ENCODE measurements at places on chromosomes 1 and 21.
A peak's percentile ranks its signal among the peaks of the same experiment; 100 is the strongest.

GRCh38 chr1:21174230-21174629 is 2.5 kb downstream of the EIF4G3 start:
- DNase-seq: no peak

- DNase-seq: peak; percentile 20
Observed at GRCh38 chr1:244280859-244281258, 170.8 kb downstream of the ADSS2 start.

- DNase-seq: no peak
Observed at GRCh38 chr1:110047463-110047862, 13.0 kb downstream of the STRIP1 start.

GRCh38 chr1:32886004-32886827 is at the start of gene HPCA:
Gene HPCA, plus strand, starts transcription at chr1:32886491. Its CDS starts 2,408 bp downstream, at chr1:32888899.
- DNase-seq: no peak

GRCh38 chr1:32404946-32405345 is 10.7 kb upstream of the BSDC1 start:
- peak; percentile 52 for DNase-seq

DNA sequence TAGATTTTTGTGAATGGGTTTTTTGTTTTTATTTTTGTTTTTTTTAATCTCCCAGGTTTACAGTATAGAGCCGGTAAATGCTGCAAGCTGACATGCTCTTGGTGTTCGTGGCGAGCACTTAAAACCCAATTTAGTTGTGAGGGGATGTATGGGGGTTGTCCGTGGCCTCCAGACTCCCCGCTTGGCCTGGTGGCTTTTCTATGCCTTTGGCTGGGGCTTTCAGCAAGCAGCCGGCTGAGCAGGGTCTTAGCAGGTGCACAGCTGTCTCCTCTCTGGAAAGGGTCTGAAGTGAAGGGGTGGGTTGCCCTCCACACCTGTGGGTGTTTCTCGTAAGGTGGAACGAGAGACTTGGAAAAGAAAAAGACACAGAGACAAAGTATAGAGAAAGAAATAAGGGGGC is 31.0 kb upstream of the EFHD2 start:
- DNase-seq: no peak

DNA sequence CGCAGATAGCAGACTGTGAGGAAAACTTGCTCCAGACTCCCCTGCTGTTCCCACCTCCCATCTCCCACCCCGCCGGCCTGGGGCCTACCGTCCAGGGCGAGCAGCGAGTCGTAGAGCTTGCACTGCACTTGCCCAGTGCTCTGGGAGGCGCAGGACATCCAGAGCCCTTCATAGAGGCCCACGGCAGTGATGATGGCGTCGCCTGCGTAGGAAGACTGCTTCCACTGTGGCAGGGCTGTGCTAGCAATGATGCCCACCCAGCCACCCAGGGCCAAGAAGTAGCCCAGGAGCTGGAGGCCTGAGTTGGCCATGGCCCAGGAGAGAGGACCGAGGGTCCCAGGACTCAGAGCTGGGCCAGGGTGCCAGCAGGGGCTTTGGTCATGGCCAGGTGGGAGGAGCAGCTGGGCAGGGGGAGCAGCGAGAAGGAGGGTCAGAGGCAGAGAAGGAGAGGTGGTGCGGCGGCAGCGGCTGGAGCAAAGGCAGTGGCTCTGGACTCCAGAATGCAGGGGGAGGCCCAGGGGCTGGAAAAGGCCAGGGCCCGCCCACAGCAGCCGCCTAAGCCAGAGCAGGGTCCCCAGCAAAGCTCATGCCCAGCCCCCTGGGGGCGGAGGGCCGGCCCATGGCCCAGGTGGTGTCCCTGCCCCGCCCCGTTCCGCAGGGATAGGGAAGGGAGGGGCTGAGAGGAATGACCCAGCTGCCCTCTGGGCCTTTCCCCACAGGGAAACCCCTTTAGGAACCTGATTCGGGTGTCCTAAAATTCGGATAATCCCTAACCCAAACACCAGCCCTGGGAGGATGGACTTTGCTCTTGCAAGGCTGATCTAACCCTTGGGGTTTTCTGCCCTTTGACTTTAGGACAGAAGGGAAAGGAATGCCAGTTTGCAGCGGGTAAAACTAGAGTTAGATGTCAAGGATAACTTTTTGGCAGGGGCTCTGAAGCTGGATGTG is at the start of gene CLDN19:
Gene CLDN19, minus strand, starts transcription at position 484 of the 948 bp plus-strand sequence. Its CDS starts 173 bp downstream, at position 311.
- no peak for DNase-seq

DNA sequence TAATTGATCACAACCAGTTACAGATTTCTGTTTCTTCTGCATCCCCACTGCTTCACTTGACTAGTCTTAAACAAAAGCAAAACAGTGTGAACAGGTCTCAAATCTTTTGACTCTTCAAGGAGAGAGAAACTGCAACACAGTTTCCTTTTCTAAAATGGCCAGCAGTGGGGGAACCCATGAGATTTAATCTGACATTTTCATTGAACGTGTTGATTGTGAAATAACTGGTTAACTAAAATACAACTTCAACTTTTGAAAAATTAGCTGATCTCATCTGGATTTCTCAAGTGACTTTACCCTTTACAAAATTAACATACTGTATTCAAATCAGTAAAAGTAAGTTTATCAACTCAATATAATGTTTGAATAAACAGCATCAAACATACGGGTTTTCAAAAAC is 143.0 kb downstream of the HFM1 start:
- DNase-seq: no peak

GRCh38 chr1:29569971-29570634 is 333.8 kb downstream of the PTPRU start:
- peak; percentile 99 for DNase-seq

GRCh38 chr1:63793741-63794240 is 20.0 kb downstream of the ROR1 start:
- no peak for DNase-seq

DNA sequence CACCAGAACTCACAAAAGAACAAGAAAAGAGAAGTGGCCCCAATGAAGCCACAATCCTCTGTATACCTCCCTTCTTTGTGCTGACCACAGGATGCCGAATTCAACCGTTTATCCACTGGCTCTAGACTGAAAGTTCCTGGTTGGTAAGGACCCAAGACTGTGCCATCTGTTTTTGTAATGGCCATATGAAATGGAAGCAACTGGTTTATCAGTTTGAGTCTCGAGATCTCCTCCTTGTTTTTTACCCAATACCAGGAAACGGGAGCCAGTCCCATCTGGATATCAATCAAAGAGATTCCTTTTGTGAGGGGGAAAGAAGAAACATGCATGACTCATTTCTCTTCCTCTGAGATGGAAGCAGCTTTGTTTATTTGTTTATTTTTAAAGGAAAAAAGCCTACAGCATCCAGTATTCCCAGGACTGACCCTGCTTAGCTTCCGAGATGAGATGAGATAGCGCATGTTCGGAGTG is 32.4 kb upstream of the ZNF124 start:
- no peak for DNase-seq

DNA sequence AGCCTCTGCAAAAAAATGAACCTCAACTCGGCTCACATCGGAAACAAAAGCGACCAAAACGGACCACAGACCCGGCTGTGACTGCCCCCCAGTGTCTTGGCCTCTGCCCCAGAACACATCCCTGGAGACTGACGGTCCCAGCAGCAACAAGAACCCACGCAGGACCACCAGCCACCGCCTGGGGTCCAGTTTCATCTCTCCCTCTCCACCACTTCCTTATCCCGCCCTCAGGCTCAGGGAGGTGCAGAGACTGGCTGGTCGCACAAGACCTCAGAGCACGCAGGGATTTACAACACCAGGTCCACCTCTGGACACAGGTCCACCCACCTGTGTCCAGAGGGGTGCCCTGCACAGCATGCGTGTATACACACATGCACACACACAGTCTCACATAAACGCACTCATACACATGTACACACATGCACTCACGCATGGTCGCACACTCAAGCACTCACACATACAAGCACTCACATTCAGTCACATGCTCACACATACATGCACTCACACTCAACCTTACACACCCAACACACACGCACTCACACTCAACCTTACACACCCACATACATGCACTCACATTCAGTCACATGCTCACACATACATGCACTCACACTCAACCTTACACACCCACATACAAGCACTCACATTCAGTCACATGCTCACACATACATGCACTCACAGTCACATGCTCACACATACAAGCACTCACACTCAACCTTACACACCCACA is 18.6 kb upstream of the TMEM52 start:
- DNase-seq: no peak

DNA sequence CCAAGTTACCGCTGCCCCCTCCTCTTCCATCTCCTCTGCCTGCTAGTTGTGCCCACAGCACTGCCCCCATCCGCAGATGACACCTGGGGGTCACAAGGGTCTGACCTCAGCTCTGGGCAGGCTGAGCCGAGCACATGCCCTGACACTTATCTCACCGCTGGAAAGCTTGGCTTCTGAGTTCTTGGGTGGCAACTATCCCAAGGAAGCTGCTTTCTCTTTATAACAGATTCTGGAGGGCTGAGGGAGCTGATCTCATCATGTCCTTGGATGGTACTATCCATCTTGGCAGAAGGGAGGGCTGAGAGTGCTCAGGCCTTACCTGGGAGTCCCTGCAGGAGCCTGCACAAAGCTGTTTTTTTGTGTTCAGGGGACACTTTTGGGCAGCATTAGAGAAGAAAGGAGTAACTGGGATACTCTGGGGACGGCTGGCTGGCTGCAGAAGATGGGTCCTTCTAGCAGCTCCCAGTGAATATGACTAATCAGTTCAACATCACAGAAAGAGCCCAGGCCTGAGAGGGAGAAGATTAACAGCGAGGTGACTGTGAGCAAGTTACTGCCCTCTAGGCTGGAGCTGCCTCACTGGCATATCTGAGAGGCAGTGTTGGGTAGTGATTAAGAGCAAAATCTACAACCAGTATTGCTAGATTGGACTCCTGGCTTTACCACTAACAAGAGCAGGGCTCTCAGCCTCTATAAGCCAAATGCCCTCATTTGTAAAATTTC is 71.6 kb downstream of the PLXNA2 start:
- peak; percentile 20 for DNase-seq

GRCh38 chr21:24310788-24311187 is 1296.5 kb downstream of the MRPL39 start:
- no peak for DNase-seq

- no peak for DNase-seq
Observed at GRCh38 chr21:32578107-32578691, 7.1 kb downstream of the TCP10L start.

GRCh38 chr1:179875596-179876299 is 1.9 kb downstream of the TOR1AIP2 start:
- peak; percentile 21 for DNase-seq

DNA sequence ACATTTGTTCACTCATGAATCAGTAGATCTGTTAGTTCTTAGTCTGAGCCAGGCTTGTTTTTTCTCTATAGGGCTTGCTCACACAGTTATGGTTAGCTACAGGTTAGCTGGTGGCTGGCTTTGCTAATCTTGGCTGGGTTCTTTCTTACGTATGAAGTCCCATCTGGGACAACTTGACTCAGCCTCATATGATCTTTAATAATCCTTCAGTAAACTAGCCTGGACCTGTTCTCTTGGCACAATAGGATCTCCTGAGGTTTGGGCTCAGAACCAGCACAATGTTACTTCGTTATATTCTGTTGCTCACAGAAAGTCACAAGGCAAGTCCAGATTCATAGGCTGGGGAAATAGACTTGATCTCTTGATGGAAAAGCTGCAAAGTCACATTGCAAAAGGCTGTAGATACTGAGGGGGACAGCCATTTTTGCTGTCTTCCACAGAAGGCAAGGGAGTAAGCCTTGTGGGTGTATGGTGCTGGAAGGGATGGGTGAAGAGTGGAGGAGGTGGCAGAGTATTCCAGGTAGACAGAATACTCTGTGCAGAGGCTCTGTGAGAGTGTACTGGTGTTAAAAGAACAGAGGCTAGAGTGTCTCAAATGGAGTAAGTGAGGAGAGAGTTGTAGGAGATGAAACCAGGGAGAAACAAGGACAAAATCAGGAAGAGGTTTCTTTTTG is 24.4 kb downstream of the EFCAB7 start:
- DNase-seq: peak; percentile 44

GRCh38 chr1:220906561-220907334 is 27.5 kb downstream of the HLX start:
- no peak for DNase-seq

DNA sequence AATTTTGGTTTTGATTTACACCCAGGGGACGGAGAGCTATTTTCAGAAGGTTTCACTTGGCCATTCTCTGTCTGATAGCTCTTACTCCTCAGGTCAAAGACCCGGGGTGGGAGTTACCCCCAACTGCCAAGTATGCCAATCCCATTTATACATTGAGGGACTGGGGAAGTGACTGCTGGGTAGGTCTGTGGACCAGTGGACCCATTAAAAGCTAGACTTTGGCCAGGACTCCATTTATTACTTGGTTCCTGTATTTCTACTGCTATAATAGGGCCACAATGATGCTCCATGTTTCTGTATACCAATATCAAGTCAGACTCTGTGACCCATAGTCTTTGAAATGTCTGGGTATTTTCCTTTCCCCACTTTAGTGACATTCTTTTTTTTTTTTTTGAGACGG is 14.6 kb downstream of the ZFYVE9 start:
- no peak for DNase-seq

DNA sequence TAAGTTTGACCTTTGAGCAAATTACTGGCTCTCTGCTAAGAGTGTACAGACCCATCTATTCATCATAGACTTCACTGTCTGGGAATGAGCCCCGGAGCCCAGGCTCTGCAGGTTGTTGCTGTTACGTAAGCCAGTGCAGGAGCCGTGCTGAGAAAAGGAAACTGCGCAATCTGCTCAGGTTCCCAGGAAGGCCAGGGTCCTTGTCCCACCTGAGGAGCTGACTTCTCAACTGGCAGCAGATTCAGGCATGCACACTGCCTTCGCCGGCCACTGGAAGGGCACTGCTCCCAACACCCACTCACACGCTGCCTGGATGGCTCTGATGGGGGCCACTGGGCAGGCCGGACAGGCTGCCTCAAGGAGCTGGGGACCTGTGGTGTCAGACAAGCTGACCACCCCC is 19.5 kb downstream of the RCAN1 start:
- no peak for DNase-seq

DNA sequence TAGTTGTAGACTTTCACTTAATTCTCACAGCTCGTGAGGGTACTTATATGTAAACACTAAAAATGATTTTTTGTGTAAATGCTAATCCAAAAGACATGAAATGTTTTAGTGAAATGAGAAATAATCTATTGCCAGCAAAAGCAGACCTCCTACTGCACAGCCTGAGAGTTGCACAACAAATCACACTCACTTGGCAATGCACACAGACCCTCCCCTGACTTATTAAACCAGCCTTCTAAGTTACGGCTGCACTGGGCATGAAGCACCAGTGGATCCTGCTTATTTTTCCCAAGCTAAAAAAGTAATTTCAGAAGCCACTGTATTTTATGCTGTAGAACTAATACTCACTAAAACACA is 10.3 kb downstream of the ERRFI1 start:
- DNase-seq: no peak

GRCh38 chr1:147089457-147089856 is 82.8 kb downstream of the PRKAB2 start:
- DNase-seq: no peak

GRCh38 chr1:214859647-214860046 is 222.9 kb upstream of the KCNK2 start:
- no peak for DNase-seq

All from astrocyte (in vitro differentiated cells and primary cell).